Testis (tissue), 5 donors: ENCODE measurements at places on chromosomes 2 and 18. TPM values are rescaled to one million over a fixed set of nuclear protein-coding genes. Genes with fewer than 3 reads are reported as not detected.

Gene GALNT13
- 2.2 TPM for total RNA-seq

GRCh38 chr18:79799619-79800370 lies 2.1 kb downstream of the KCNG2 start:
- H3K4me3 ChIP-seq = no peak overlapping the region
- no peaks in the 10 kb centered on the region for H3K36me3 ChIP-seq
- H3K27ac ChIP-seq = no peak overlapping the region
- DNase-seq = no peak
- peaks cover 3% of the 10 kb centered on the region for H3K4me1 ChIP-seq

- H3K4me1 ChIP-seq = peaks cover 8% of the 10 kb centered on the region
- H3K27ac ChIP-seq = no peak overlapping the region
- no peaks in the 10 kb centered on the region for H3K27me3 ChIP-seq
- DNase-seq = no peak
Measured at GRCh38 chr2:237598468-237599208, 8.1 kb upstream of the RAB17 start.

- DNase-seq = no peak
- H3K27ac ChIP-seq = no peak overlapping the region
- H3K4me3 ChIP-seq = no peak overlapping the region
- H3K4me1 ChIP-seq = peaks cover 3% of the 10 kb centered on the region
- H3K36me3 ChIP-seq = no peaks in the 10 kb centered on the region
Measured at GRCh38 chr2:222942561-222942960, 81.7 kb downstream of the ACSL3 start.

- H3K4me3 ChIP-seq = no peak overlapping the region
- H3K4me1 ChIP-seq = peaks cover 10% of the 10 kb centered on the region
- DNase-seq = peak; percentile 32
- H3K27me3 ChIP-seq = no peaks in the 10 kb centered on the region
Measured at GRCh38 chr18:56377231-56377630, 261.2 kb downstream of the TXNL1 start.

Gene CNDP1
- 1.3 TPM for total RNA-seq

GRCh38 chr2:46878886-46879285 lies 36.7 kb downstream of the MCFD2 start:
- no peak overlapping the region for H3K27ac ChIP-seq
- no peak for DNase-seq
- no peaks in the 10 kb centered on the region for H3K27me3 ChIP-seq

- no peaks in the 10 kb centered on the region for H3K36me3 ChIP-seq
- no peak overlapping the region for H3K4me3 ChIP-seq
- H3K4me1 ChIP-seq = no peaks in the 10 kb centered on the region
- no peak for DNase-seq
- H3K27ac ChIP-seq = no peak overlapping the region
Measured at GRCh38 chr2:190190507-190191162, 128.1 kb upstream of the MSTN start.

- no peak overlapping the region for H3K4me3 ChIP-seq
- no peak overlapping the region for H3K27ac ChIP-seq
- H3K4me1 ChIP-seq = no peaks in the 10 kb centered on the region
Measured at GRCh38 chr2:88024509-88024908, 8.2 kb upstream of the RNU2-63P start.

Gene RAB31
- total RNA-seq = 75.9 TPM

GRCh38 chr18:59141294-59142068 lies 1.8 kb downstream of the SEC11C start:
- no peaks in the 10 kb centered on the region for H3K36me3 ChIP-seq
- H3K4me3 ChIP-seq = no peak overlapping the region
- no peak for DNase-seq
- no peak overlapping the region for H3K27ac ChIP-seq
- peaks cover 7% of the 10 kb centered on the region for H3K4me1 ChIP-seq

DNA sequence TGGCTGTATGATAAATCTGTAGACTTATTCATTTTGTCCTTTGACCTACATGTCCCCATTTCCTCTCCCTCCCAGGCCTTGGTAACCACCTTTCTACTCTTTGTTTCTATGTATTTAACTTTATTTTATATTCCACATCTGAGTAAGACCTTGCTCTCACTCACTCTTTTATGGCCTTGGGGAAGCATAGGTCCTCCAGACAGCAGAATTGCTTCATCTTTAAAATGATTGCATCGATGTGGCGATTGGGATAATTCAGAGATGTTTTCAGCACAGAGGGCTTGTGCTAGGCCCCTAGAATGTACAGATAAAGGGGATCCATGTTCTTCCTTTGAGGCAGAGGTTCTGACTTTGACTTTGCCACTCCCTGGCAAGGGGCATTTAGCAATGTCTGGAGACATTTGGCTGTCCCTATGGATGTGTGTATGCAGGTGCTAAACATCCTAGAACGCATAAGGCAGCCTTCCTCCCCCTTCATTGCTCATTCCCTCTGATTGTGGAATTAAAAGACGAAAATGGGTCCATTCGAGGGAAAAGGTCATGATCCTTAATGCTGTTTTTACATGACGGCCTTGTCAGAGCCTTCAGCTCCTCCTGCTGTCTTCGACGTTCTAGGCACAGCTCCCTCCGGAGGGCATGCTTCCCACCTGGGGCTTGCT lies 1.2 kb upstream of the GPR39 start:
- H3K27me3 ChIP-seq = no peaks in the 10 kb centered on the region
- no peak overlapping the region for H3K4me3 ChIP-seq
- H3K27ac ChIP-seq = no peak overlapping the region
- H3K4me1 ChIP-seq = peaks cover 6% of the 10 kb centered on the region
- no peak for DNase-seq

GRCh38 chr2:64754570-64754969 lies 100.9 kb upstream of the SERTAD2 start:
- peaks cover 9% of the 10 kb centered on the region for H3K4me1 ChIP-seq
- no peak overlapping the region for H3K27ac ChIP-seq
- no peaks in the 10 kb centered on the region for H3K27me3 ChIP-seq
- H3K4me3 ChIP-seq = no peak overlapping the region

DNA sequence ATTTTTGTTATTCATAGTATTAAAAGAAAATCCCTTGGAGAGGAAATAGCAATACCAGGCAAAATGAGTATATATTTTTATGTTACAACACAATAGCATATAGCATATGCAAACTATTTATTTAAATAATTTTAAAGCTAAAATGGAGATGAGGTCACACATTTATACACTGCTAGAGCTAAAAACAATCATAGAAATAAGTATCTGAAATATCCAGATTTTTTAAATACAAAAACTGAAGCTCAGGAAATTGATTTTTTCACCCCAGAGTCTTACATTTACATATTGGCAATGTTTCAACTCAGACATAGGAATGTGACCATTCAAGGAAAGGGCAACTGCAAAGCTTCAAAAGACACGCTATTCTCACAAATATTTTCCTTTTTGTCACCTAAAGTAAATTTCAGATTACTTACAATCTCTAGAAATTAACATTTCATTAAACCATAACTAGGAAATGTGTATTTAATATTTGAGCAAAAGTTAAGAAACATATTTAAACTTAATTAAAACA lies 8.9 kb downstream of the TFPI start:
- no peaks in the 10 kb centered on the region for H3K27me3 ChIP-seq
- H3K36me3 ChIP-seq = no peaks in the 10 kb centered on the region
- DNase-seq = no peak
- H3K4me3 ChIP-seq = no peak overlapping the region
- H3K27ac ChIP-seq = peak overlapping the region; percentile 12
- no peaks in the 10 kb centered on the region for H3K4me1 ChIP-seq

DNA sequence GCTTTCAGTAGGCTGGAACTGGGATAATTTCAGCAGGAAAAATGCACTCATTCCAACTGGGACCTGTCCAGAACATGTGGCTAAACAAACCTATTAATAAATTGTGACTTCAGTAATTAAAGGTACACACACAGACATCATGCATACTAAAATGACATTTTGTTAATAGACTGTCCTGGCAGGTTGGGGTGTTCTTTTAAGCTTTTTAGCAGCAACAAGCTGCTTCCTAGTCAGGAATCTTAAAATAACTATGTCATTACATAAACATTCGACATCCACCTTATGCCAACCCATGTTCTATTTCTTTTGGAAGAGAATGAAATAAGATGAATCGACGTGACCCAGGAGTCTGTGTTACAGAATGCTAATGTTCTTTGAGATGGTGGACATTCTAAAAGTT lies 435.7 kb downstream of the TXNL1 start:
- H3K4me3 ChIP-seq = no peak overlapping the region
- DNase-seq = no peak
- H3K27ac ChIP-seq = no peak overlapping the region
- H3K27me3 ChIP-seq = no peaks in the 10 kb centered on the region
- H3K4me1 ChIP-seq = no peaks in the 10 kb centered on the region

Gene CD207
- total RNA-seq = 0.19 TPM
